ENCODE measurements at places on chromosomes 7 and 10.

DNA sequence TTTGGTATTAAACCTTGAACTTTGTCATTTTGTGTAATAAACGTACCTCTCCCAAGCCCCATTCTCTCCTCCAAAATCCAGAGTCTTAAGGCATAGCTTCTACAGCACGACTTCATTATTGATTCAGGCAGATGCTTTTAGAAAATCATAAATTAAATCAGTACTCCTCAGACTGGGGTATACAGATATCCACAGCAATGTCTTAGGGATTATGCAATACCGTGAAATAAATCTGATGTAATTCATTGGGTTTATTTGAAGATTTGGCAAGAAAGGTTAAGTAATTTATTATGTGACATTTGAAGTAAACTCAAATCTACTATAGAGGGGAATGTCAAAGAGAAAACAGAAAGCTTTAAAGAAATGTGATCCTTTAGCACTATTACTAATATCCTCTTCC, 246.1 kb upstream of the PLXDC2 start:
- DNase-seq, result no peak

GRCh38 chr10:14014423-14014822, 316.3 kb downstream of the FRMD4A start:
- DNase-seq, result no peak

GRCh38 chr10:62728479-62728878, 76.0 kb upstream of the ADO start:
- DNase-seq, result peak; percentile 86

DNA sequence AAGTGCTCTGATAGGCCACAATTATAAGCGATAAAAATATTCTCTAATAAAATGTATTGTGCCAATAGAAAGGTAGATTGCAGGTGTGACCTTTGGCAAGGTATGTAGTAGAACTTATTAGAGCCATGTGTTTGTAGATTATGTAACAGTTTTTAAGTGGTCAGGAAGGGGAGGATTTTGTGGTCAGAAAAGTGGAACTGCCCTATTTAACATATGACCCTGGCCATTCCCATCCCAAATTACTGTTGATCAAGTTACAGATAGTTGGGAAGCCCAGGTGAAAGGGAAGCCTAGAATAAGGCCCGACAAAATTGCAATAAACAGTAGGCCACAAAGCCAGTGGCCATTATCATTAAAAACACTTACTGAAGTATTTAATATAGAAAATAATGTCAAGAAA, 89.2 kb downstream of the SPAG6 start:
- DNase-seq, result peak; percentile 22

GRCh38 chr7:108592646-108593201, 23.1 kb downstream of the DNAJB9 start:
- no peak for DNase-seq

- DNase-seq, result no peak
Measured at GRCh38 chr10:128217136-128217535, 90.9 kb upstream of the MKI67 start.

DNA sequence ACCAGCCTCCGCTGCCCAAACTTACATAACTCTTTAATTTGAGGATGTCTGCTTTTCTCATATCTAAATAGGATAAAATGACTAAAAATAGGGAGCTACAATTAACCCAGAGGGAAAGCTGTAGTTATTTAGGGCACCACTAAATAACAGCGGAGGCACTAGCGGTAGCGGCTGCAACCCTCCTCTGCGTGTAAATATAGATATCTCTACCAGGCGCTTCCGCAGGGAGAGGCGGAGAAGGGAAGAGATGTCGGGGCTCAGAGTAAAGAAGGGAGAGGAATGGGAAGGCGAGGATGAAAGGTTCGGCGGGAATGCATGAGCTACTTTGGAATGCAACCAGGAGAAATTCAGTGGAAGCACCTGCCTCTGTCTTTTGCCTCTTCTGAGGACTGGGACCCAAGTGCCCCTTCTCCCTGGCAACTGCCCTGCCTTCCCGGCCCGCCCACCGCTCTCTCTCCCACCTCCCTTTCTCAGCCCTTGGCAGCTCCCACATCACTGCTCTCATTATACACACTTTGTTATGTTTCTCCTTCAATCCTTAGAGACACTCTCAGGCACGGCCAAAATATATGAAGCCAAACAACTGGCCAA, 698.3 kb downstream of the PARD3 start:
- no peak for DNase-seq

GRCh38 chr7:12754179-12754578, 66.7 kb downstream of the ARL4A start:
- no peak for DNase-seq

GRCh38 chr7:128887169-128888038, 23.1 kb downstream of the KCP start:
- no peak for DNase-seq

- no peak for DNase-seq
Measured at GRCh38 chr7:21373031-21373430, 54.9 kb upstream of the SP4 start.

DNA sequence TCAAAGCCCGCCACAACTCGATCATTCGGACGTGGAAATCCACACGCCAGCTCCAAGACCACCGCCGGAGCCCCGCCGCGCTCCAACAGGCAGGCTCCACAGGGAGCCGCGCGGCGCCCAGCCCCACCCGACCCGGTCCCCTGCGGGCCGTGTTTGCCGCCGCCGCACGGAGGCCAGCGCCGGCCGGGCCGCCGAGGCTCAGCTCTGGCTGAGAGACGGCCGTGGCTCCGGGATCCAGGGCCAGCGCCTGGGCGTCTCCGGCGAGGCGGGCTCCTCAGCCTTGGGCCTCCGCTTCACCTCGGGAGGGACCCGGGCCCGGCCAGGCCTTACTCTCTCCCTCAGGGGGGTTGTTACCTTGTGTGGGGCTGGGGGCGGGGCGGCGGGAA, 333 bp downstream of the SMNDC1 start:
- no peak for DNase-seq

Measured in NB4 (cell line).